G401 (cell line): ENCODE measurements at places on chromosomes 5 and 9.

DNA sequence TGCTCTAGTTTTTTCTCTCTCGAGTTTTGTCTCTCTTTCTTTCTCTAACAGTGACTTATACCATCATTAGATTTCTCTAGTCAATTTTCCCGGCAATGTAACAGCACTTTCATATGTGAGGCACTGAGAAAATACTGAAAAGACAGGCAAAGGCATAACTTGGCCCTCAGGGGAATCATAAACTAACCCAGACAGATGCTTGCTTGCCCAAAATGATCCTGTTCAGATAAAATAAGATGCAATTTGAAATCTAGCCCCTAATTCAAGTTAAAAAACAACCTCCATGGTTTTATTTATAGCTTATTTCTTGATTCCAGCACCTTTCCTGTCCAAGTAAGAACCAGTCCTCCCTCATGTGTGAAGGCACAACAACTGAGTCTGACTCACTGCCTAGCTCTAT lies 294.6 kb downstream of the GAS1 start:
- DNase-seq: no peak

DNA sequence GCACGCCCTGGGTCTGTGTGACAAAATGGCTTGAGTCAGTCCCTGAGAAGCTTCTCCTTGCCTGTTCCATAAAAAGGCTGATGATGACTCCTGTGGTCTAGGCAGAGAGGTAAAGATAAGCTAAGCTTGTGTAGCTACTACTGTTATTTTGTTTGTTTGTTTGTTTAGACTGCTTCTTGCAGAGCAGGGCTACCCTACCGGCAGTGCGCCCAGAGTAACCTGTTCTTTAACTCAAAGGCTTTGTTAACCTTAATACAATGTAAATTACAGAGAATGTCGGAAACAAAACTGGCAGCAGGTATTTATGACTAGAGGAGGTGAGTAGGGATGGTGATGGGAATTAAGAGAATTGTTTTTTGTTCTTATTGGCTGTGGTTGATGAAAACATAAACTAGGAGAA lies 87.6 kb downstream of the F2RL2 start:
- no peak for DNase-seq

DNA sequence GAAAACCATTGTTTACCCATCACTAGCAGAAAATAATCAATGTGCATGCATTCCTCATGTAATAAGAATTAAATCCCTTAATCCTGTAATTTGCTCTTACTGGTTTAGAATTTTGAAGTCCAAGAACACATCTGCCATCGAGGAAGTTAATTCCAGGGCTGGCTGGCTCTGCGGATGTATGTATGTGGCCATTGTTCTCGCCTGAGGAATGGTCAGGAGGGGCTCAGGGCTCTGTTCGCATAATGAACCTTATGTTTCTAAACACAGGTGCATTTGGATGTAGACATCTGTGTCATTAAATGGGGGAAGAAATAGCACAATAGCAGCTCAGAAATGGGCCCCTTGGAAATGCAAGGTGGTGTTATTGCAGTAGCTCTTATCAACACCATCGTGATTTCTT lies 148.6 kb upstream of the GAS1 start:
- no peak for DNase-seq

- no peak for DNase-seq
Measured at GRCh38 chr5:10442576-10442975, 897 bp downstream of the ROPN1L start.

- DNase-seq: peak; percentile 60
Measured at GRCh38 chr5:14767735-14768507, 103.4 kb downstream of the OTULIN start.

DNA sequence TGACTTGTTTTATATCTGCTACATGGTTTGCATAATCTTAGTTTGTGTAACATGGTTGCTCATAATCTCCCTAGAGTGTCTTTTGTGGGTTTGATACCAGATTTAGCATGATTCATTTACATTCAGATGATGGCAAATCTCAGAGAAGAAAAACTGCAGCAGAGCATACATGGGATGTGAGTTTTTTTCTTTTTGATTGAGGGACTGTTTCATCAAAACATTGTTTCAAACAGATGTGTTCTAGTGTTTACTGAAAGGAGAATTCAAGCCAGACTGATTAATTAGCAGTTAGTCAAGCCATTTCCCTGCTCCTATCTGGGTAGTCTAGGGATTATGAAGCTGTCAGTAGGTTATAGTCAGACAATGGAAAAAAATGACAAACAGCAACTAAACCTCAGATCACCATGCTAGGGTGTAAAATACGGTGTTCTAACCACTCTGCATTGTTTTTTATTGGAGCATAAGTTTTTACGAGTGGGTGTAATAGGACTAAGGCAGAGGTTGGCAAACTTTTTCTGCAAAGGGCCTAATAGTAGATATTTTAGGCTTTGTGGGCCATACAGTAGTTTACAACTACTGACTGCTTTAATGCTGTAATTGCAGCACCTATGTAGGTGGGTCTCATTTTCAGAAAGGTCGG lies 10.5 kb upstream of the GDNF start:
- DNase-seq: no peak

GRCh38 chr9:97557606-97558095 lies 56.2 kb downstream of the TMOD1 start:
- peak; percentile 77 for DNase-seq

GRCh38 chr5:107952450-107952849 lies 281.7 kb upstream of the EFNA5 start:
- no peak for DNase-seq

DNA sequence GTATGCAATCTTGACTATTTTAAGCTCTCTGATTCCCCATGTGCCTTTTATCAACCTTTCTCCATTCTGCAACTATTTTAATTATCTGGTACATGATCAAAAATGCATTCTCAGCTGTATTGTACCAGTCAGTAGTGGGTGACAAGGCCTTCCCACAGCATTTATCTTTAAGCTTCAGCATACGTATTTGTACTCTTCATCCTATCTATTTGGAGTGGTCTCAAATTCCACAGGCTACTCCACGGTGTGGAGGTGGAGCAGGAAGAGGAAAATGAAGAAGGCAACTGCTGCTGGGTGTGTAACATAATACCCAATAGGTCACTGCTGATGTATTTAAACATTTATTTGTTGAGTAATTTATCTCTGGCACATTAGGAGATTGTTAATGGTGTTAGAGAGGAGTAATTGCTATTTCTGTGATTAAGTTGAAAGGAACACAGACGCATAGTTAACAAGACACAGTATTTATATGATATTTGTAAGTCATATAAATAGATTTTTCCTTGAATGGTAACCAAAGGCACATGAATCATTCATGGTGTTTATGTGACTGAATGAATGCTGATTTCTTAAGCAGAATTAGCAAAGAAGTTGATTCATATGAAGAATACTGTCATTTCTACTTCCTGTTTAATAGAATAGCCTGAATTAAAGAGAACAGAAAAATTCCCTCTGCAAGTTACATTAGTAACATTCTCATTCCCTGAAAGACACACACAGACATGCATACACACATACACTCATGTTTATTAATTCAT lies 153.8 kb upstream of the NR3C1 start:
- DNase-seq: no peak

GRCh38 chr9:137946993-137947392 lies 69.4 kb downstream of the CACNA1B start:
- DNase-seq: no peak

DNA sequence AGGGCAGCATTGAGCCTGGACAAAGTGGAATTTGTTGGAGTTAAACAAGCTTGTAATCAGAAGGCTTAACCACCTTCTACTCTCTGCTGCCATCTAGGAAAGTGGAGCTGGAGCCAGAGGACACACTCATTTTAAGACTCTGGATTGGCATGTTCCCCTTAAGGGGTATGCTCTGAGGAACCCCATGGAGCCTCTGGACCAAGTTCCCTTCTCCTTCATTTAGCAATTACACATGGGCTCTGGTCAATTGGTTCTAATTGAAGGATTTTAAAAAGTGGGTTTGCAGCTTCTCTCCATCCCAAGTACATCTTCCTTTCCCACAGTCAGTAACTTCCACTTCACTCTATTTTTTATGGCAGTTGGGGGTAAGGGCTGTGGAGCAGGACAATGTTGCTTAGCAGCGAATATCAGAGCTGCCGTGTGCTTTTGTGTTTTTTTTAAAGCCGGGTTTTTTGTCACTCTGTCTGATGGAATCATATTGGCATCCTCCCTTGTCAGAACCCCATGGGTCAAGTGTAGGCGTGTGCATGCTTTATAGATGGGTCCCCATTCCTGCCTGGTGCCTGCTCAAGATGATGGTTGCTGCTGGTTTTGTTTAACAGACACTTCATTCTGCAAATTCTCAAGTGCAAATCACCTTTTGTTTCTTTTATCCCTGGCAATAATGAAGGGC lies 330.7 kb upstream of the ADAMTSL1 start:
- peak; percentile 17 for DNase-seq

DNA sequence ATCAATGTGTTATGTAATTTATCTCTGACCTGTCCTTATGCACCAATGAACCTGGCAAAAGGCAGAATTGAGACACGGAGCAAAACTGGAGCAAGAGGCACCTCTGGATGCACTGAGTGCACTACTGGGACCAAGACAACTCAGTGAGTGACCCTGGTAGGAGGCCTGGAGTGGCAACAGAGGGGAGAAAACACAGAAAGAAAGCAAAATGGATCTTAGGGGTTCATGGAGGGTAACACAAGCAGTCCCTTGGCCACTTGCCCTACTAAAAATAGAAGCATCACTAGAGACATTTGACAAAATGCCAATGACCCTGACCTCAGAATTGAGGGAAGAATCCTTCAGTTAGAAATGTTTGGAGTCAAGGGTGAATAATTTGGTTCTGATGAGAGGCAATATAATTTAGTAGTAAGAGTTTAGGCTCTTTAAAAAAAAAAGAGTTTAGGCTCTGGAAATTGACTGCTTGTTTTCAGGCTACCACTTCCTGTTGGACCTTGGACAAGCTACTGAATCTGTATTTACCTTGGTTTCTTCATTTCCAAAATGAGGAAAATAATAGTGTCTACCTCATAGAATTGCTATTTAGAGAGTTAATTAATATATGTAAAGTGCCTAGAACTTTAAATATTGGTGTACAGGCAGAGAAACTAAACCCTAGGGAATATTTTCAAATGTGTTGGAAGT lies 234.9 kb upstream of the TARS1 start:
- DNase-seq: no peak

DNA sequence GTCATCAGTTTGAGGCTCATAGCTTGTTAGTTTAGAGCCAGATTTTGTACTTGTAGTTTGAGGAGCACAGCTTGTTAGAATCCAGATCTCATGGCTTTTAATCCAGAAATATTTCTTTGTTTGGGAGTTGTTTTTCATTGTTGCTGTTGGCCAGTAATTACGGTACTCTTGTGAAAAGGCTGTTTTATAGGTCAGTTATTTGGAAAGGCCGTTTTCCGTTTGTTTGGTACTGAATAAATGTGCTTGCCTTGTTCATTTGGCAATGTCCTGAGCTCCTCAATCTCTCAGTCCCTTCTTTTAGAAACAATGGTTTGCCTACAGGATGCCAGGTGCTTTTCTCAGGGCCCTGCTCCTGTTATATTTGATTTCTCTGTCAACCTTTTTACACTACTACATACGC lies 4.5 kb upstream of the MOB3B start:
- no peak for DNase-seq

- DNase-seq: no peak
Measured at GRCh38 chr9:123107639-123108285, 74.3 kb downstream of the GPR21 start.

- no peak for DNase-seq
Measured at GRCh38 chr5:108818613-108819272, 71.0 kb downstream of the FER start.
